Jurkat, Clone E6-1 (cell line): ENCODE measurements at places on chromosomes 3 and 15.
A peak's percentile ranks its signal among the peaks of the same experiment; 100 is the strongest.

- peak; percentile 97 for DNase-seq
These were observed 25.2 kb downstream of the ARPP21 start for GRCh38 chr3:35664460-35664919.

GRCh38 chr3:160735826-160736225, 20.2 kb upstream of the PPM1L start:
- no peak for DNase-seq

DNA sequence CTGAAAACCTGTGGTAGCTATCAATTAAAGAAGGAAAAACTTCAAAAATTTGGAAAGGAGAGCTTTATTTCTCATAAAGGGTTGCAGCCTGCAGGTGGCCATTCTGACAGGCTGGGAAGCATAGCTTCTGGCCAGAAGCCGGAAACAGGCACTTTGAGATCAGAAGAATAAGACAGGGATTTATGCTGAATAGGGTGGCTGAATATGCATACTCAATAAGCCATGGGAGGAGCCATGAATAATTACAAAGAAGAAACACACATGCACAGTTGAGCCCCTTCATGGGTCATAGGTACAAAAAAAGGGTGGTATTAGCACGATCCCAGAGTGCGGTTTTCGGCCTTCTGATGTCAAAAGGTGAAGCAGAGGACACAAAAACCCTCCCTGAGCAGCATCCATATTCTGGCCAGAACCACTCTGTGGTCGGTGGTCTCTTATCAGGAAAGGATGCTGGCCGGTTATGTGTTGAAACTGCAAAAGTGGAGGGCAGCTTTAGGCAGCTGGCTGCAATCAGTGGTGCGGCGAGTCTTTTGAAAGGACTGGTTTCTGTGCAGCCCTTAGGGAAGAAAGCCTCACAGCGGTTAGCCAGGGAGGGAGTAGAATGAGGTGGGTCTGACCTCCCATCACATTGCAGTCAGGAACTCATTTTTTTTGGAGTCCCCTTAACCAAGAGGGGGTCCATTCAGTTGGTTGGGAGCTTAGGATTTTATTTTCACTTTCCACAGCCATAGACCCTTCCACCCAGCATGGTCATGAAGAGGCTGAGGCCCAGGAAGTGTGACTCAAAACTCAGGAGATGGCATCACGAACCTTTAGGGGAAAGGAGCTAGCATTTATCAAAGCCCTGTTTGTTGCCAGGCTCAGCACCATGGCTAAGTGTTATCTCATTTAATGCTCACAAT, 34.7 kb upstream of the CCDC174 start:
- no peak for DNase-seq

DNA sequence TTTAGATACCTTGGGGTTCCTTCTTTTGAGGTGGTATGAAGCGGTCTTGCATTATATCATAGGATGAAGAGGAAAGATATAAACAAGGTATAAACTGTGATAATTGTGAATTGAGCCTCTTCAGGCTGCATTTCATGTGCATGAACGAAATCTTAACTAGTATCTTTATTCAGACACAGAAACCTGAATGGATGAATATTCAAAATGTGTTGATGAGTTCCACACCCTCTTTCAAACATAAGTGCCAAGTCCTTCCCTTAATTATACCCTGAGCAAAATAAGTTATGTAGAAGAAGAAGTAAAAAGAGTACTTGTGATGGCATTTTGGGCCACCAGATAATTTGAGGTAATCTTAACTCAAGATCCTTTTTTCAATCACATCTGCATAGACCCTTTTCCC, 103.1 kb upstream of the CFAP20DC start:
- no peak for DNase-seq

DNA sequence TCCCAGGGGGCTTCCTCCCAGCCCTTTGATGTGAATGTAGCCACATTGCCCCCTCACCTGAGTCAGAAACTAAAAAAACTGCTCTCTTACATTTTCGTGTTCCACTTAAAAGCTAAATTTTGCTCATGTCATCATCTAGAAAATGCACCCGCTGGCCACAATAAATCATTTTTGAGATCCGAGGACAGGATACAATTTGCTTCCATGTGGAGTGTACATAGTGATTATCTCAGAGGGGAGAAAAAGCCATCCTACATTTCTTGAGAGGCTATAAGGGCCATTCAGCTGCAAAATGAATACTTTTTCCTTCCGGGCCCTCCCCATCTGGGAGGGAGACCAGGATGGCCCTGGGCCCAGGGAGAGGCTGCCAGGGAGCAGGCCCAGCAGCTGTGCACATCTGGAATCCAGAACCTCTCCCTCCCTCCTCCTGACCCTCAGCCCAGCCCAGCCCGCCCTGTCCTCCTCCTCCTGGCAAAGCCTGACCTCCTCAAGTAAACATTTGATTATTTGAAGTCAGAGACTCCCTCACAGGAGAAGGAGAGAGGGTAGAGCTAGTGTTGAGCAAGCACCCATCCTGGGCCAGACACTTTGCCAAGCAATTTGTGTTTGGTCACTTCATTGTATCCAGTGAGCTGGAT, 59.1 kb downstream of the CORO2B start:
- DNase-seq, result no peak

- DNase-seq, result no peak
These were observed 72.7 kb downstream of the FBLN2 start for GRCh38 chr3:13621381-13622221.

GRCh38 chr3:165744025-165744424, 93.2 kb downstream of the BCHE start:
- DNase-seq, result no peak

DNA sequence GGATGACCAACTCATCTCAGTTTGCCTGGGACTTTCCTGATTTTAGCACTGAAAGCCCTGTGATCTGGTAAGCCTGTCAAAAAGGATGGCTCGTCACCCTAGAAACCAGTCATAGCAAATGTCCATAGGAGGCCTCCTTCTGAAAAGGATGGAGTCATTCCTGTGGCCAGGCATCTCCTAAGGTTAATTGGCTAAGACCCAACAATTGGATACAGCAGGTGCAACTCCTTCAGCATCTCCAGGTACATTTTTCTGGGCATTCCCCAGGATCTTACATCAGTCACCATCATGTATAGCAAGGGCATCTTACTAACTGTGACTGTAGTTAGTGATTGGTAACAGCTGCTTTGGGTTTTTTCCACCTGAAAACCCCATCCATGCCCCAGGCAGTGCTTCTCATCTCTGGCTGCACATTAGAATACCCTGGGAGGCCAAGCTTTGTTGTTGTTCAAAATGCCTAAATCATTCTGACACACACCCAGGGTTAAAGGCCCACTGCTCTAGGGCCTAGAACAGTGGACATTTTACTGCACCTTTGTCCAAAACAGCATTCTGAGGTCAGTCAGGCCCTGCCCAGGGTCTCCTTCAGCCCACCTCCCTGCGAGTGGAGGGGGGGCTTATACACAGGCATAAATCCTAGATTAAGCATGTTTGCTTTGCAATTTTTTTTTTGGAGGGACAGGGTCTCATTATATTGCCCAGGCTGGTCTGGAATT, 28.3 kb upstream of the GALNT15 start:
- no peak for DNase-seq

DNA sequence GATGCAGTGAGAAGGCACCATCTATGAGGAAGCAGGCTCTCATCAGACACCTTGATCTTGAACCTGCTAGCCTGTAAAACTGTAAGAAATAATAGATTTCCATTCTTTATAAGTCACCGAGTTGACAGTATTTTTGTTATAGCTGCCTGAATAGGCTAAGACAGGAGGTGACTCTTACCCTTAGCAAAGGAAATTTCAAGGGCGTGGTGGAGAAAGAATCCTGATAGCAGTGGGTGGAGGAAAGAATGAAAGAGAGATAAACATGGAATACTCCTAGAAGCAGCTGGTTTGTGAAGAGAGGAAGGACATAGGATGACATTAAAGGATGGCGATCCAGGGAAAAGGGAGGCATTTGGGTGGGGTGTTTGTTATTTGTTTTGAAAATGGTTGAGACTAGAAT, 41.4 kb downstream of the SIDT1 start:
- DNase-seq, result no peak

GRCh38 chr3:179541596-179541995, 21.1 kb upstream of the ACTL6A start:
- no peak for DNase-seq

DNA sequence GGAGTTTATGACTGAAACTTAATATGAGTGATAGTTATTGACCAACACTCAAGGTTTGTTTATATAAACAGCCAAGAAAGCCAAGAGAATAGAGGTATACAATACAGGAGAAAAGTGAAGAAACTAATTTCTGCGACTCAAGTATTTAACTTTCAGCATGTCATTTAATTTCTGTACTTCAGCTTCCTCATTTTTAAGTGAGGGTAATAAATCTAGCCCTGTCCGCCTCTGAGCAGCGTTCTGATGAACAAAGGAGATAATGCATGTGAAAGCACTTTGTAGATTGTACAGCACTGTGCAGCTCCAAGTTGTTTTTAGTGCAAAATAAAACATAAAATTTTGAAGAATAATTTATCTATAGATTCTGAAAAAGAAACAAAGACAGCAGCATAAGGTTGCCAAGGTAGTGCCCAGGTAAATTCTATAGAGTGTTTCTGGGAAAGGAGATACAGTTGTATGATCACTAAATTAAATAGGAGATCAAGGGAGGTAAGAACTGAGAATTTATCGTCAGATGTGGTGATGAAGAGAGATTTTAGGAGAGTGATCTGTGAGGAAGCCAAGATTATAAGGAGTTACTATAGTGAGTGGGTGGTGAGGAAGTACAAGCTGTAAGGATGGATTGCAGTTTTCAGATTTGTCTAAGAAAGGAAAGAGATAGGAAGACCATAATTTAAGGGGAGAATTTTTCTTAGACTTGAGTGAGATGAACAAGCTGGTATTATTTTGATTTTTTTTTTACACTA, 71.3 kb downstream of the RASA2 start:
- DNase-seq, result no peak
